Cardiac muscle cell (in vitro differentiated cells and primary cell): ENCODE measurements at places on chromosomes 12 and 14. TPM values are rescaled to one million over a fixed set of nuclear protein-coding genes. Genes with fewer than 3 reads are reported as not detected.
A peak's percentile ranks its signal among the peaks of the same experiment; 100 is the strongest.

DNA sequence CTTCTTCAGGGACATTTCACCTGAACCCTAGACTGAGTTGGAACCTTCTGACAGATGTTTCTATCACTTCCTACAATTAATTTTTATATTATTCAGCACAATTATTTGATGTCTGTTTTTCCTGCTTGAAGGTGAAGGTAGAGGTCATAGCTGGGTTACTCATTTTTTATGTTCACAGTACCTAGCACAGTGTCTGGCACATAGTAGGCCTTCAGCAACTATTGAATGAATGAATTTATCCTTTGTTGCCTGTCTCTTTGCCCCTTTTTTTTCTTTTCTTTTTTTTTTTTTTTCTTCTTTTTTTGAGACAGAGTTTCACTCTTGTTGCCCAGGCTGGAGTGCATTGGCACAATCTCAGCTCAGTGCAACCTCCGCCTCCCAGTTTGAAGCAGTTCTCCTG, 29.5 kb upstream of the FAM177A1 start:
- DNase-seq: no peak

GRCh38 chr12:94615260-94616181, 34.8 kb downstream of the TMCC3 start:
- DNase-seq: peak; percentile 23

- DNase-seq: no peak
Observed at GRCh38 chr14:78432046-78432445, 261.9 kb downstream of the NRXN3 start.

GRCh38 chr12:62919838-62920237, 15.1 kb downstream of the PPM1H start:
- no peak for DNase-seq

The TAS2R9 gene
- 0.21 and 1.8 TPM in 2 replicates for total RNA-seq

The GALNT8 gene
- total RNA-seq: 2.7 and 8.1 TPM in 2 replicates

- peak; percentile 26 for DNase-seq
Observed at GRCh38 chr14:87805315-87805723, 187.7 kb downstream of the GALC start.

The KCNK10 gene
- total RNA-seq: not detected in 2 replicates

GRCh38 chr14:65948302-65948701, 535.8 kb downstream of the FUT8 start:
- no peak for DNase-seq

- DNase-seq: no peak
Observed at GRCh38 chr12:119609358-119609757, 15.8 kb downstream of the TMEM233 start.
